GM23338 (cell line): ENCODE measurements at places on chromosomes 5 and 9. TPM values are rescaled to one million over a fixed set of nuclear protein-coding genes. Genes with fewer than 3 reads are reported as not detected.
A peak's percentile ranks its signal among the peaks of the same experiment; 100 is the strongest.

SPINK6 gene
- not detected in 2 replicates for total RNA-seq

DNA sequence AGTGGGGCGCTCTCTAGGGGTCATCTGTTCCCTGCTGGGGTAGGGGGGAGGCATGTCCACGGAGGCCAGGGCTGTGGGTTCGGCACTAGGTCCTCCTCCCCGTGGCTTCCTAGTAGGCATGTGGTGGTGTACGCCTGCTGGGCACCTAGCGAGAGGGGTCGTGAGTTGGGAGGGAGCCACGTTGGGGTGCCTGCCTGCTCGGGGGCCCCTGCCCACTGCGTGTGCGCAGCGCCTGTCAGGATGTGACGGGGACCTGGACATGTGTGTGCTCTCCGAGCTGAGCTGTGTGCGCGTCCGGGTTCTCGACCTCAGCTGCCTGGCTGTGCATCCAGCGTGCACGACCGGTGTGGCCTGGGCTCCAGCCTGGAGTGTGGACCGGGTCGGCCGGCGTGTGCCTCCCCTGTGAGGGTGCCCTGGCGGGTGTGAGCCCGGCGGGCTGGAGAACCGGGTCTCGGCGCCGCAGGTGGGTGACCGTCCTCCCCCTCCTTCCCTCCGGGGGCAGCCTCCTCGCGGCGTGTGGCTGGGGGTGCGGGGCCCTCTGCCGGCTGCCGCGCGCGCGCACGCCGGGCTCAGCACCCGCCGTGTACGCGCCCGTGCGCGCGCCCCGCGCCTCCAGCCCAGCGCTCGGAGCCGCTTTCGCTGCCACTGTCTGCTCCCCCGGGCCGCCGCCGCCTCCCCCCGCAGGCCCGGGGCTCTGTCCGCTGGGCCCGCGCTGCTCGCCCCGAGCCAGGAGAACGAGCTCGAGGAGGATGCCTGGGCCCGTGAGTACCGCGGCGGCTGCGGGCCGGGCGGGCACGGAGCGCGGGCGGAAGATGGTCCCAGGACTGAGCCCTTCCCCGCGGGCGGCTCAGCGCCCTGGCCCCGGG lies at the start of gene PRR7:
PRR7 (plus strand) TSS at position 615 of the 866 bp plus-strand sequence. CDS start 8,254 bp downstream, outside the sequence.
- DNase-seq, result peak; percentile 73

- DNase-seq, result no peak
Observed at GRCh38 chr9:93596399-93596798, 20.0 kb downstream of the PHF2 start.

CYLC2 gene
- not detected in 2 replicates for total RNA-seq

MYMK gene
- not detected in 2 replicates for total RNA-seq

DNA sequence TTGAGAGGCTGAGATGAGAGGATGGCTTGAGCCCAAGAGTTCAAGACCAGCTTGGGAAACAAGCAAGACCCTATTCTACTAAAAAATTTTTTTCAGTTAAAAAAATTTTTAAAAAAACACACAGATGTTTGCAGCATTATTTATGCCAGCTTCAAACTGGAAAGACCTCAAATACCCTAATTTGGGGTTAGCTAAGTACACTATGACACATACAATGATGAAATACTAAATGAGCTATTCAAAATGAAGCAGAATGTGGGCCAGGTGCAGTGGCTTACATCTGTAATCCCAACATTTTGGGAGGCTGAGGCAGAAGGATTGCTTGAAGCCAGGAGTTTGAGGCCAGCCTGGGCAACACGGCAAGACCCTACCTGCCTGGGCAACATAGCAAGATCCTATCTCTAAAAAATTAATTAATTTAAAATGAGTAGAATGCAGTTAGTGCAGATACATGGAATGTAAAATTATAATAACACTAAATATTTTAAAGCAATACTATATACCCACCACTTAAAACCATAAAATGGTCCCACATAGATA lies 44.9 kb downstream of the LHFPL2 start:
- DNase-seq, result no peak

DNA sequence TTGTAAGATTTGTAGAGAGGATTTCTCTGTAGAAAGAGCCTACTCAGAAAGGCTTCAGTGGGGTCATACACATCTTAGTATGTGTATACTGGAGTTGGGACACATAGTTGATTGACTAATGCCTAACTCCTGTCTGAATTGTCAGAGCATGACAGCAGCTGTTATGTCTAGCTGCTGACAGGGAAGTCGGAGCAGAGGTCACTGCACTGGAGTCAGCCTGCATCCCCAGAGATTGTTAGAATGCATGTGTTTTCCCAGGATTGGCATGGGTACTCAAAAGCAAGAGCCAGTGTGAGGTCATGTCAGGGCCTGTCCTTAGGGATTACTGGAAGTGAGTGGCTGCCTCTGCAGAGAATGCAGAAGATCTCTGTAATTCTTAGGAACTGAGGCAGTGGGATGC lies 82.7 kb downstream of the ITGA1 start:
- no peak for DNase-seq

DNA sequence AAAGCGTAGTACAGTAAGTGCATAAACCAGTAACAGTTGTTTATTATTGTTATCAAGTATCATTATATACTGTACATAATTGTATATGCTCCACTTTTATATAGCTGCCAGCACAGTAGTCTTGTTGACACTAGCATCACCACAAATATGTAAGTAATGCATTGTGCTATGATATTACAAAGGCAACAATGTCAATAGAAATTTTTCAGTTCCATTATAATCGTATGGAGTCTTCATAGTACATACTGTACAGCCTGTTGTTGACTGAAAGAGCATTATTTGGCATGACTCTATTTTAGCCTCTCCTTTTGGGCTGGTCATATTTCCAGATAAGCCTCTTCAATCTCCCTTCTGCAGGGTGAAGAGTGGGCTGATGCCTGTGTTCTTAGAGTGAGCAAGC lies 40.4 kb downstream of the CFAP95 start:
- DNase-seq, result no peak

ERGIC1 gene
- total RNA-seq, result 92.2 and 99.9 TPM in 2 replicates

HEMGN gene
- not detected in 2 replicates for total RNA-seq

OR5C1 gene
- total RNA-seq, result not detected in 2 replicates

- no peak for DNase-seq
Observed at GRCh38 chr5:176186107-176186506, 52.1 kb upstream of the SIMC1 start.

SPATA31D4 gene
- not detected in 2 replicates for total RNA-seq

DNA sequence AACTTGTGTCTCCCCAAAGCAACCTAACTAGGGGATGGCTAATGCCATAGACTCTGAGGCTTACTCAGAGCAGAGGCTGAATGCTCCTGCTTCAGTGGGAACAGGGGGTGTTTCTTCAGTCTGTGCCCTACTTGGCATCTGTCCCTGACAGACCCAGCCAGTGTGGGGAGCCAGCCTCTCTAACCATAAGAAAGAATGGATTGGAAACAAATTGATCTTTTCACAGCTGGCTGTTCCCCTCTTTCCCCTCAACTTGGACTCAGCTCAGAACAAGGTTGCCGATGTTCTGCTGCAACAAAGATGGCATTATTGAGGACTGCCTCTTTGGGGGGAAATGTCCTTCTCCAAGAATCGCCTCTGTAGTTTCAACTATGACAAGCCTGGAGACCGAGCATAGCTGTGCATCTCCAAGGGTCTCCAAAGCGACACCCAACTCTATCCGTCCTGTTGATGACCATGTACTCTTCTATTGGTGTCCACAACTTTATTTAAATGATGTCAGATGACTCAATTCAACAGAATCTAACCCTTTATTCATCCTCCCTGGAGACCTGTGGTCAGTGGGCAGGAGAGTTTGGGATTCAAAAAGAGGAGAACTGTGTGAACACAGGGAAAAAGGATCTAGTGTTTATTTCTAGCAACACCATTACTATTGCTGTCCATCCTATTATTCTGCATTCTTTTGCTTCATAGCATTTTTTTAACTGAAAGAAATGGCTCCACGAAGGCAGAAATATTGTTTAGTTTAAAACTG lies 24.7 kb upstream of the TNC start:
- DNase-seq, result no peak

DNA sequence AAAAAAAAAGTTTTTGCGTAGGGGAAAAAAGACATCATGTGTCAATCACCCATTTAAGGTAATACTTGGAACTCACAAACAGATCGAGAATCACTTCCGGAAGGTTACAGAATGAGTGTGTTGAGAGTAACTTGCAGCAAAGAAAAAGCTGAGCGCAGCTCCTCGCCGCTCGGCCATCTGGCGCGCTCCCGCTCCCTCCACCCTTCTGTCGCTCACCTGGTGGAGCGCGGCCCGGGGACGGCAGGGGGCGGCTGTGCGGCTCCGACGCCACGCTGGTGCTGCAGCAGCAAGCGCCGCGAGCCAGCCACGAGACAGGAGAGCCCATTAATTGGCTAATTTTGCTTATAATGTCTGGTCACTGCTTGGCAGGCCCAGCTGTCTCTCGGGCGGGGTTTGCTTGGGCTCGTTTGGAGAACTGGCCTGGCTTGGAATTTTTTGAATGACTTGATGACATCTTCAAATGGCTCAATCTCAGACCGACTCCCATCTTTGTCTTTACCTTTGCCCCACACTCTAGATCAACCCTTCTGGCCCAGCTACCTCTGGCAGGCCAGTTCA lies 601.8 kb downstream of the CCDC171 start:
- DNase-seq, result peak; percentile 91

- no peak for DNase-seq
Observed at GRCh38 chr5:139636207-139636792, 11.8 kb upstream of the CXXC5 start.

FAM200C gene
- total RNA-seq, result 6.9 and 7.4 TPM in 2 replicates

GRCh38 chr5:162995568-162995967 lies 441.8 kb upstream of the CCNG1 start:
- DNase-seq, result no peak

GGTA1 gene
- not detected in 2 replicates for total RNA-seq

DNA sequence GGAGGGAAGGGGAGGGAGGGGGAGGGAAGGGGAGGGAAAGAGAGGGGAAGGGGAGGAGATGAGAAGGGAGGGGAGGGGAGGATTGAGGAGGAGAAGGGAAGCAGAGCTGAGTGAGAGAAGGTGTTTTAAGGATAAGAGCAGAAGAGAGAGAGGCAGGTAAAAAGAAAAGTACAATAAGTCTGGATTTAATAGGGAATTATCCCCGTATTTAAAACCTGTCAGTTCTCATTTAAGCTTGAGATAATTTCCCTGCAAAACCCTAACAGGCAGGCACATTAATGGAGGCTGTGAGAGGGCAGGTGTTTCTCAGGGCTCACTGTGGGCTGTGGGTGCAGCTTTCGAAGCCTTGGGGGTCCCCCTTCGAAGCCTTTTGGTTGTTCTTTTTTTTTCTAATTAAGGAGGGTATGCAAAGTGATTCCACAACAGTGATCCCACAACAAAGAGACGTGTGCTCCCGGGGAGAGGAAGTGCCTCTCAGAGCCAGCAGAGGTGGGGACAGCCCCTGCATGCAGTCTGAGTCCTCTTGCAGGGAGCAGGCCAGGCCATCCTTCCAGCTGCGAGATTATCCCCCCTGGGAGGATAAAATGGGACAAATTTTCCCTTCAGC lies 317.9 kb upstream of the IRX1 start:
- peak; percentile 51 for DNase-seq

GRCh38 chr9:129422032-129422842 lies 198.7 kb downstream of the C9orf50 start:
- no peak for DNase-seq

CD274 gene
- not detected in 2 replicates for total RNA-seq

FOXE1 gene
- 0.35 and 0.45 TPM in 2 replicates for total RNA-seq
